ENCODE measurements at places on chromosomes 5 and 9. TPM values are rescaled to one million over a fixed set of nuclear protein-coding genes. Genes with fewer than 3 reads are reported as not detected.

DNA sequence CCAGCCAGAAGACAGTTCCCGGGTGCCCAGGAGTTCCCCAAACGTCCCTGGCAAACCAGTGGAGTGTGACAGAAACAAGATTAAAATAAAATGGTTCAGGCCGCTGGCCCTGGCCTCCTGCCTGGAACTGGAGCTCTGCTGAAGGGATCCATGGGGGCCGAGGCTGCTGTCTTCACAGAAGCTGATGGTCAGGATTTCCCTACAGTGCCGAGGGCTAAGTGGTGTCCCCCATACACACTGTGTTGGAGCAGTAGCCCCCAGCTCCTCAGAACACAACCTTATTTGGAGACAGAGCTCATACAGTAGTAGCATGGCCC lies 55.9 kb downstream of the MRPL36 start:
- no peaks in the 10 kb centered on the region for H3K27me3 ChIP-seq
- H3K4me3 ChIP-seq: no peak overlapping the region
- H3K36me3 ChIP-seq: no peaks in the 10 kb centered on the region
- DNase-seq: no peak
- H3K27ac ChIP-seq: no peak overlapping the region

- peaks cover 48% of the 10 kb centered on the region for H3K36me3 ChIP-seq
- DNase-seq: no peak
- no peak overlapping the region for H3K27ac ChIP-seq
These were observed 79.9 kb downstream of the SETX start for GRCh38 chr9:132274861-132275260.

GRCh38 chr5:154179846-154180710 lies 10.5 kb upstream of the GALNT10 start:
- H3K36me3 ChIP-seq: no peaks in the 10 kb centered on the region
- H3K4me1 ChIP-seq: no peaks in the 10 kb centered on the region
- H3K27ac ChIP-seq: no peak overlapping the region
- H3K27me3 ChIP-seq: no peaks in the 10 kb centered on the region
- no peak overlapping the region for H3K4me3 ChIP-seq

GRCh38 chr5:43601454-43602260 lies 1.3 kb upstream of the NNT start:
- H3K27me3 ChIP-seq: no peaks in the 10 kb centered on the region
- H3K27ac ChIP-seq: no peak overlapping the region
- no peak for DNase-seq
- peak overlapping the region; percentile 84 for H3K4me3 ChIP-seq

DNA sequence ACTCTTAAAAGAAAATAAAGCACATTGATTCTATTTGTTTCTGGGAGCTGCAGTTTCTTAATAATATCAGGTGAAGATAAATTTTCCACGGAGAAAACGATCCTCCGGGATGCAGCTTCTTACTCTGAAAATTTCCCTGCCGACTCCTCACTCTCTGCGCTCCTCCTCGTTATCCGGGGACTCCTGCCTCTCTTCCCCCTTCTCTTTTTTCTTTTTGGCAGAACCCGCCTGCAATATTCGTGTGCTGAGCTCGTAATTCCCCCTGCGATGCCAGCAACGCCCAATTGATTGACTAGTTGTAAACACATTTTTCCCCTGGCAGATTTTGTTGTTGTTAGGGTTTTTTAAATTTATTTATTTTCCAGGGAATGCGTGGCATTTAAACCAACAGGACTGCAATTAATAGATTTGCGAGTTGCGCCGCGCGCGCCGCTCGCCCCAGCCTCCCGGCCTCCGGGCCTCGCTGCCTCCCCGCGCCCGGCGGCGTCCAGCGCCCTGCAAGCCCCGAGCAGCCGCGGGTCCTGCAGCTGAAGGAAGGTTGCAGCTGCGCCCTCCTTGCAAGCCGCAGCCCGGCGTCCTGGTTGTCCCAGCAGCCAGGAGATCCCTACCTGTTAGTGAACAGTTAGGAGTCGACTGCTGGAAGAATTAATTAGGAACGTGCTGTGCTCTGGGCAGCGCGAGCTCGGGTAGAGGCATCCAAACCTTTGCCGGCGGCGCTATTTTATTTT lies 2.2 kb downstream of the NTNG2 start:
- peaks cover 4% of the 10 kb centered on the region for H3K36me3 ChIP-seq
- peaks cover 47% of the 10 kb centered on the region for H3K27me3 ChIP-seq
- H3K27ac ChIP-seq: no peak overlapping the region
- DNase-seq: peak; percentile 63
- H3K4me1 ChIP-seq: peaks cover 47% of the 10 kb centered on the region

- no peak overlapping the region for H3K27ac ChIP-seq
- no peak for DNase-seq
These were observed 117.5 kb downstream of the SLC1A3 start for GRCh38 chr5:36723912-36724311.

DNA sequence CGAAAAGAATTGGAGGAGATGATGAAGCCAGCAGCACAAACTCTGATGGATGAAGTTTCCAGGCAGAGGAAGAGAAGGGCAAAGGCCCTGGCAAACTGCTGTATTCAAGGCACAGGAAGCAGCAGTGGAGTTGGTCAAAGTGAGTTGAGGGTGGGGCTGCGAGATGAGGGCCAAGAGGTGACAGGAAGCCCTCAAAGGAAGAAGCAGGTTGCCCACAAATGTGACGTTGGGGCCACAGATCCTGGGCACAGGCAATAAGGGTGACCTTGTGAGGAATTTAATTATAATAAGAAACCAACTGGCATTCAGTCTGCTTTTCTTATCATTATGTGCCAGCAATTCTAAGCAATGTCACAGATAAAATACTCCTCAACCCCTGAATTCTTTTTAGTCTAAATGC lies 261.8 kb downstream of the CTNND2 start:
- no peak overlapping the region for H3K4me3 ChIP-seq
- H3K4me1 ChIP-seq: no peaks in the 10 kb centered on the region
- H3K36me3 ChIP-seq: no peaks in the 10 kb centered on the region
- no peaks in the 10 kb centered on the region for H3K27me3 ChIP-seq
- DNase-seq: no peak

GRCh38 chr9:128762671-128763449 lies 8.9 kb downstream of the ZER1 start:
- no peak for DNase-seq
- H3K4me3 ChIP-seq: no peak overlapping the region

DNA sequence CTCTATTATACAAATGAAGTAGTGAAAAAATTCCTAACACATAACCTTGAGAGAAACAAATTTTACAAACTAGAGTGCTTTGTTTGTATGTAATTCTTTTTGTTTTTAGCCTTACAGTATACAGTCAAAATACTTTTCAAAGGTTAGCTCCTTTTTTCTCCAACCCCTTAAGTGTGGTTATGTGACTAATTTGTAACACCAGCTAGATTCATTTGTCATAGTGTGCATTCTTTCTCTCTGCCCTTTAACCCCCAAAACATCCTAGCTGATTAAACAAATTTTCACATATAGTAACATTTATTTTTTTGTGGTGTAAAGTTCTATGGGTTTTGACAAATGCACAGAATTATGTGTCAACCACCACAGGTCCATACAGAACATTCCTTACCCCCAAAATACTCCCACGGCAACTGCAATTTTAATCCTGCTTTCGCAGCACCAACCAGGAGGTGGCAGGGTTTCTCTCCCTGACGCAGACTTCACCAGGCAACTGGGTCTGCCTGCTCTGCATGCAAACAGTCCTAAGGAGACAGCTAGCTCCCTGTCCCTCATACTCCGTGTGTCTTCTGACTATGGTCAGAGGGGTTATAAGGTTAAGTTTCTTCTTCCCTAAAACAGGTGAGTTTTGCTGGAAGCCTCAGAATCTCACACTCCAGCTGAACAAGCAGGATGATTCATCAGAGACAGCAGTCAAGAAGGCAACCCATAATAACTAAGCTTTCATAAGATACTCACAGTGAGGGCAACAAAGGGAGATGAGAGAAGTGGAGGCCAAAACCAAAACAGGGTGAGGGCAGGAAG lies 44.5 kb upstream of the NR5A1 start:
- no peaks in the 10 kb centered on the region for H3K36me3 ChIP-seq
- no peak overlapping the region for H3K4me3 ChIP-seq
- peak; percentile 35 for DNase-seq

GRCh38 chr9:87518702-87519335 lies 21.2 kb downstream of the DAPK1 start:
- no peak for DNase-seq
- peaks cover 22% of the 10 kb centered on the region for H3K4me1 ChIP-seq
- H3K4me3 ChIP-seq: no peak overlapping the region
- peaks cover 3% of the 10 kb centered on the region for H3K27me3 ChIP-seq
- H3K27ac ChIP-seq: no peak overlapping the region

- no peak overlapping the region for H3K4me3 ChIP-seq
- peaks cover 19% of the 10 kb centered on the region for H3K4me1 ChIP-seq
- no peak for DNase-seq
- no peak overlapping the region for H3K27ac ChIP-seq
- H3K27me3 ChIP-seq: no peaks in the 10 kb centered on the region
These were observed 4.4 kb upstream of the GTF3C5 start for GRCh38 chr9:133026426-133026825.

- H3K4me3 ChIP-seq: no peak overlapping the region
- H3K4me1 ChIP-seq: peaks cover 69% of the 10 kb centered on the region
- H3K27me3 ChIP-seq: no peaks in the 10 kb centered on the region
- peaks cover 55% of the 10 kb centered on the region for H3K36me3 ChIP-seq
- H3K27ac ChIP-seq: peak overlapping the region; percentile 80
These were observed 11.5 kb downstream of the PDLIM4 start for GRCh38 chr5:132268769-132269551.

- H3K36me3 ChIP-seq: no peaks in the 10 kb centered on the region
- no peak overlapping the region for H3K4me3 ChIP-seq
- H3K4me1 ChIP-seq: no peaks in the 10 kb centered on the region
- no peaks in the 10 kb centered on the region for H3K27me3 ChIP-seq
These were observed 285.4 kb downstream of the TLE4 start for GRCh38 chr9:79857188-79857587.

- peak; percentile 17 for DNase-seq
- peaks cover 8% of the 10 kb centered on the region for H3K4me1 ChIP-seq
- H3K4me3 ChIP-seq: no peak overlapping the region
- H3K27me3 ChIP-seq: no peaks in the 10 kb centered on the region
- H3K27ac ChIP-seq: no peak overlapping the region
These were observed 483.4 kb downstream of the ZNF608 start for GRCh38 chr5:124262991-124263571.

DNA sequence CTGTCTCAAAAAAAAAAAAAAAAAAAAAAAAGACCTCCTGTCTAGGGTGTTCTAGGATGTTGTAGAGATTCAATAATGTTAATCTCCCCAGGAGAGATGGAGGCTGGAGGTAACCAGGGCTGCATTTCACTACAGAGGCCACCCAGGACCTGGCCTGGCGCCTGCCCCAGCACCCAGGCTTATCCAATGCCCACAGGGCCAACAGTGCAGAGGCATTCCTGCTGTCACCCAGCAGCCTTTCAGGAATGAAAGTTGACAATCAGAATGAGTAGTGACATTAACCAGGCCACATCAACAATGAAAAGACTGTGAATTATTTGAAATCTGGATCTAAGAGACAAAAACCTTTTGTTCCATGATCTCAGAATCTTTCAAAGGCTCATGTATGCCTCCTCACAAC lies 36.2 kb upstream of the GABRP start:
- no peak overlapping the region for H3K27ac ChIP-seq
- H3K27me3 ChIP-seq: peaks cover 2% of the 10 kb centered on the region
- no peak for DNase-seq
- H3K4me1 ChIP-seq: peaks cover 47% of the 10 kb centered on the region
- H3K36me3 ChIP-seq: no peaks in the 10 kb centered on the region
- H3K4me3 ChIP-seq: no peak overlapping the region

Gene PIP5KL1
- total RNA-seq: 7.3 TPM

Gene DMGDH
- 7.6 TPM for total RNA-seq

Gene TCF7
- 0.79 TPM for total RNA-seq

Gene TTC23L
- 4.1 TPM for total RNA-seq

Gene KIF4B
- total RNA-seq: 0.20 TPM

Gene GZMA
- total RNA-seq: 0.39 TPM

Data from spinal cord (tissue), 10 donors.